Stimulated activated CD4-positive, alpha-beta T cell treated with anti-CD3 and anti-CD28 coated beads, Interleukin-2, amount 100 ng/mL, for 24 hours (primary cell): ENCODE measurements at places on chromosomes 11 and 22.
A peak's percentile ranks its signal among the peaks of the same experiment; 100 is the strongest.

- DNase-seq, result peak; percentile 51
Measured at GRCh38 chr11:35006389-35007128, 90.1 kb downstream of the PDHX start.

- DNase-seq, result no peak
Measured at GRCh38 chr11:72760539-72761405, 8.6 kb upstream of the ARAP1 start.

- DNase-seq, result no peak
Measured at GRCh38 chr22:41826021-41826420, 6.9 kb upstream of the SREBF2 start.

DNA sequence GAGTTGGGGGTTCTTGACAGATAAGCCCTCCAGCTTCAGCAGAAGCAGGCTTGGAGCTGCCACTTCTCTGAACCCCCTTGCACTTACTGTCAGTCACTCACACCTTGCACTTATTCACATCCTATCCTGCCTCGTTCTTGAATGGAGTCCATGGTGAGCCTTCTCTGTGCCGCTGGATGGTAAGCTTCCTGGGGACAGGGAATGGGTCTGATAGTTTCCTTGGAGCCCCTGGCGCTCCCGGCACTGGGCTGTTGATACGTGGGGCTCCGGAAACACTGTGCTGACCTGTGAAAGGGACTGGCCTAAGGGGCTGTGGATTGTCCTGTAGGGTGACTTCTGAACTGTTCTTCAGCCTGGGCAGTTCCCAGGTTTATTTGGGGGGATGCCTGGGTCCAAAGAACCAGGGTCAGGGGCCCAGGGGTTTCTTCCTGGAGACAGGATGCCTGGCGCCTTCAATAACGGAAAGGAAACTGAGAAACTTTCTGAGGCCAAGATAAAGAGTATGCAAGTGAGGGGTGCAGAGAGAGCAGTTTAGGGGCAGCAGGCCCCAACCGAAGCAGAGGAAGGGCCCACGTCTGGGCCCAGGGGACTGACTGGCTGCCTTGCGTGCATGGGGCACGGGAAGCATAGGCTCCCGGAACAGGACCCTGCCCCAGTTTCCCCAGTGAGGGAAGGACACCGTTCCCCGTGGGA lies 709 bp upstream of the ST3GAL4 start:
- DNase-seq, result no peak

GRCh38 chr11:61495801-61496601 lies 12.5 kb upstream of the LRRC10B start:
- DNase-seq, result no peak

GRCh38 chr22:22902247-22903001 lies 14.8 kb downstream of the IGLL5 start:
- DNase-seq, result no peak
